Stimulated activated CD8-positive, alpha-beta memory T cell treated with anti-CD3 and anti-CD28 coated beads, Interleukin-7, amount 100 ng/mL, for 24 hours (primary cell): ENCODE measurements at places on chromosomes 3 and 15.
A peak's percentile ranks its signal among the peaks of the same experiment; 100 is the strongest.

GRCh38 chr3:51967384-51968169 lies at the start of gene PCBP4:
TSS of gene PCBP4 (minus strand) at chr3:51967454. CDS start at chr3:51961240, 6,214 bp downstream.
- no peak for DNase-seq

GRCh38 chr15:54640873-54641272 lies 555.9 kb downstream of the RSL24D1 start:
- DNase-seq = no peak

- DNase-seq = no peak
Measured at GRCh38 chr15:26841514-26841913, 25.3 kb upstream of the GABRA5 start.

DNA sequence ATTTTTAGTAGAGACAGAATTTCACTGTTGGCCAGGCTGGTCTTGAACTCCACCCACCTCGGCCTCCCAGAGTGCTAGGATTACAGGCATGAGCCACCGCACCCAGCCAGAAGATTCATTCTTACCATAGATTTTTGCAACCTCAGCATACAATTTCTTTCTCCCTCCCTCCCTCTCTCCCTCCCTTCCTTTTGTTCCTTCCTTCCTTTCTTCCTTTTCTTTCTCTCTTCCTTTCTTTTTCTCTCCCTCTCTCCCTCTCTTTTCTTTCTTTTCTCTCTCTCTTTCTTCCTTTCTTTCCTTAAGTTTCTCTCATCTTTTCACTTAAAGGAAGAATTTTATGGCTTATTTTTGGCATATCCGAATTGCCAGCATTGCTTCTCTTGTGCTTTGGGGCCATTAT lies 58.0 kb downstream of the PRKAR2A start:
- no peak for DNase-seq

DNA sequence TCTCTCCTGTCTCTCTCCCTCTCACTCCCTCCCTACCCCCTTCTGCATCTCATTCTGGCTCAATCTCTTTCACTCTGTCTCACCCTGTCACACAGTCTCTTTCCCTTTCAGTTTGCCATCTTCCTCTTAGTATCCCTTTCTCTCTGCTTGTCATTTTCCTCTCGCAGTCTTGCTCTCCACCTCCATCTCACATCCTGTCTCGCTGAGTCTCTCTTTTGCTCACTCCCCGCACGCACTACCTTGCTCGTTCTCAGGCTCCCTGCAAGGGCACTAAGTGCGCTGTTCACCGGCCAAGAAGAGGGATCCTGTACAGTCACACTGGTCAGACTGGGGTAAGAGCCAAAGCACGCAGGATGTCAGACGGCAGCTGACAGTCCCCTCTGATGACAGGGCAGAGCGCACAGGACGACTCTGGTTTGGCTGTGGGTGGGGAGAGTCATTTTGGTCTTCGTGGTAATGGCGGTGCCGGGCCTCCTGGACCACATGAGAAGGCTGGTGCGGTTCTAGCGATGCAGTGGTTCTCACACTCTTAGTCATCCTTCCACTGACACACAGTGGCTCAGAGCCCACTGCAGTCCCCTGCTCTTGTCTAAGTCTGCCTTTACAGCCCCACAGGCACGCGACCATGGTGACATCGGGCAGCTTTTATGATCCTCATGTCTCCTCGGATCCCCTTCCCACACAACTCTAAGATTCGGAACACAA lies 356.8 kb downstream of the FOXP1 start:
- DNase-seq = peak; percentile 75

GRCh38 chr15:23924686-23925085 lies 237.6 kb upstream of the NDN start:
- DNase-seq = no peak

GRCh38 chr15:49154359-49154758 lies 1.0 kb downstream of the COPS2 start:
- DNase-seq = no peak

DNA sequence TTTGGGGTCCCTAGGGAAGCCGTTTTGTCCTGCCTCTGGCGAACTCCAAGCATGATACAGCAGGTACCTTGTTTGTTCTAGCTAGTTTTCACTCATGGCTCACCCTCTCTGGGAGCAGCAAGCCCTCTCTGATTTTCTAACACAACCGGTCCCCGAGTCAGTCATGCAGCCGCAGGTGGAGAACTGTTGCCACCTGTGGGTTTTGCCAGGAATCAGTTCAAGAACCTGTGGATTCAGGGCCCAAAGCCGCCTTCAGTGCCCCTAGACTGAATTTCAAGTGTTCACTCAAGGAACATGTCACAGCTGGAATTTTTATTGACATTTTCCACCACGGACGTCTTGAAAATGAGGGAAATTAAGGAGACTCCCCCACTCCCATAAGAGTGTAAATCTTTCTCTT lies 13.3 kb upstream of the LRRK1 start:
- DNase-seq = no peak

DNA sequence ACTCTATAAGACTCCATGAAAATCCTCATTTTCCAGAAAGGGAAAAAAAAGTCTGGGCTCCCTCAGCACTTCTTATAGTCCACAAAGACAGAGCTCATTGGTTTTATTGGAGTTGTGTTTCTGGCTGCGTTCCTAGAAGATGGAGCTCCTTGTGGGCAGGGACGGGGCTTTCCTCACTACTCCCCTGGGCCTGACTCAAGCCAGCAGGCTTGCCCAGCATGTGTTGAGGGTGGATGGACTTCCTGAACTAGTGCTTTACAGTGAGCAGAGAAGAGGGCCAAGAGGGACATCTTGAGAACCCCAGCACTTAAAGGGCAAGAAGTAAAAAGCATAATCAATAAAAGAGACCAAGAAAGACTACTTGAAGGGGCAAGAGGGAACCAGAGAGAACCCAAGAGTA lies 43.2 kb upstream of the EPHB1 start:
- no peak for DNase-seq

GRCh38 chr3:169278092-169278491 lies 385.4 kb downstream of the MECOM start:
- DNase-seq = no peak

DNA sequence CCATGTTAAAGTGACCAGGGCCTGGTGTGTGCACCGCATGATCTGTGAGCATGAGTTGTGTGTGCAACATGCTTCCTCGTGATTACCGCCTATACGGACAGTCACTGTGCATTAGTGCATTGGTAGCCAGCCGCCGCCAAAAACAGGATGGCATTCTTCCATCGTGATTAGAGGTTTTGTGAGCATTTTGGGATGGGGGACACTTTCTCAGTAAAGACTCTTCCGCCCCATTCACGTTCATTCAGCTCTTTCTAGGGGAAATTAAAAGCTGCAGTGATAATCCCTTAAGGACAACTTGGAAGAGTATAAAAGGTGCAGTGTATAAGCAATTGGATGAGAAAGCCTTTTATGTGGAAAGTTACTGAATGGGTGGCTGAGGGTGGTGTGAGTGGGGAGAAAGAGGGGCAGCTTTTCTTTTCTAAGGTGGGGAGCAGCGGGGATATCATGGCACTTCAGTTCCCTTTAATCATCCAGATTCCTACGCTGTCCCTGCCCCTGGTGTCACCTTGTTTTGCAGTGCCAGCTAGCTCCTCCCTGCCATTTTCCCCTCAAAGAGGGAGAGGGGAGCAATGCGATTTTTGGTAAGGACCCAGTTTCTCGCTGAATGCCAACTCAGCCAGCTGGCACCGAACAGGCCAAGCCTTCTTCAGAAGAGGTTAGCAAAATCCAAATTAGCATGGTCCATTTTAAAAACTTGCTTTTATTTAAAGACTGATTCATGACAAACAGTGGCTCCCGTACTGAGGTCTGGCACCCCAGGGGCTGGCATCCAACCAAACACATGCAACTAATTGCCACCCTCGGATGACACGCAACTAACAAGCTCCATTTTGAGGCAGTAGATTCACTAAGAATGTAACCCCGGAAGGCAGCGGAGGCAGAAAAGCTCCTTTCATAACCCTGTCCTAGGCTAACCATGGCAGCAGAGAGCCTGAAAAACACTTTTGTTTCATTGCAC lies 447.8 kb downstream of the FHIT start:
- DNase-seq = no peak

DNA sequence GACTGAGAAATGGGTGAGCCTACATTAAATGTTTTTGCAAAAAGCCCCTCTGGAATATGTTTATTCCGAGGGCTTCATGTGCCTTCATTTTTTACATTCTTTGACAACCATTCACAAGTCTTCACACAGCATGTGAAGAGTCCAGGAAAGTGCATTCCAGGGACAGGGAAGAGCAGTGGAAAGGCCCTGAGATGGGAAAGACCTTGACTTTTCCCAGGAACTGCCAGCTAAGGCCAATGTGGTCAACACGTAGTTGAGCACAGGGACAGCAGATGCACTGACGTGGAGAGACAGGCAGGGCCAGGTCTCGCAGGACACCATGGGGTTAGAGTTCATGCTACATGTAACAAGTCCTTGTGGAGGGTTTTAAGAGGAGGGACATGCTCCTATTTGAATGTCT lies 21.7 kb downstream of the SSR3 start:
- DNase-seq = no peak

- no peak for DNase-seq
Measured at GRCh38 chr3:133505813-133506212, 67.7 kb upstream of the CDV3 start.

DNA sequence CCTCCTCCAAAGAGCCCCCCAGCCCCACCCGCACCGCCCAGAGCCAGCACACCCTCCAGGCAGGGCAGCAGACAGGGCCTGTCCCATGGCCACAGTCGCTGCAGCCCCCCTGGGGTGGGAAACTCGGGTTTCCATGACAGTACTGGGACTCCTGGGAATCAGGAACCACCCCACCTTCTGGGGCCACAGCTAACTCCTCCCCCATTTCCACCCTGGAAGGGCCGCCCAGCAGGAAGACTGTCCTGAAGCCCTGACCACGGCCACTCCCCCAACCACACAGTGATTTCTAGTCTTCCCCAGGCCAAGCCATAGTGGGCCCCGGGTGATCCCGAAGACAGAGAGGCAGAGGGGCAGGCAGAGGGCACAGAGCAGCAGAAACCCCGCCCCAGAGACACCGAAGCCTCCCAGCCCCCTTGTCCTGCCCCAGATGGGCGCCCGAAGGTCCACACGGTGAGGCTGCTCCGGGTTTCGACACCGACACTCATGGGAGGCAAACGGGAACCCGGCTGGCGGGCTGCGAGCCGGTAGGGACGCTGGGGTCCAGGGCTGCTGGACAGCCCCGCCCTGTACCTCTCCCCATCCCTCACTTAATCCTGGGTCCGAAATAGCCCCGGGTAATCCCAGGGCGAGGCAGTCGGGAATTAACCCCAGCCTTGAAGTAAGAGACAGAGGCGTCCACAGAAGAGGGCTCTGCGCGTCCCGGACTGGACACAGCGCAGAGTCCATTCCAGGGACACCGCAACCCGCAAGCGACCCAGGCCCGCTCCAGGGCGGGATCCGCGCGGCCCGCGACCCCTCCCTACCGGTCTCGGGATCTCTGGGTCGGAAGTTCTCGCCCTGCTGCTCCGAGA lies 138.4 kb downstream of the NUP210 start:
- DNase-seq = no peak

DNA sequence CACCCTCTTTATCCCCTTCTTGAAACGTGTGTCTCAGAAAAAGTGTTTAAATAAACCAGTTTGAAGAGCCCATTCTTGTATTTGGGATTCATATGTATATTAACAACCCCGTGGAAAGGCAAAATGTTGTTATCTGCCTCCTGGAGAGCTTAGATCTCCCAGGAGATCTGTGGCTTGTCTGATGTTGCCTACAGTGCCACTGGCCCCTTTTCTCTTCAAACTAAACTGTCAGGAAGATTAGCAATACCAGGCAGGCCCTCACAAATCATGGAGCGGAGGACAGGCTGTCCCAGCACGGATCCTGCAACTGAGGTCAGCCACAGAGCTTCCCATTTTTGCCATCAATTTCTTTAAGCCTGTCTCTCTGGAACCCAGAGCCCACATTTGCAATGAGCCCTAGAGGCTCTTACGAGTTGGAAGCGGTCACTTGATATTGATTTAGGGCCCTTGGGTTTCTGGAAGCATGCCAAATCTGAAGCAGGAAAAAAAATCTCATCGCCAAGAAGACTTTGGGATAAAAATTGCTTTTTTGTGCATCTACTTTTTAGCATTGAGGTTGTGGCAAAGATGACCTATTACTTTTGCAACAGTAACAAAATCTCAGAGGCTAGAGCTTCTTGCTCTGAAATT lies 234.1 kb downstream of the OPA1 start:
- no peak for DNase-seq

GRCh38 chr3:188071636-188072035 lies 82.3 kb upstream of the LPP start:
- DNase-seq = no peak

GRCh38 chr3:40938591-40938990 lies 260.7 kb upstream of the CTNNB1 start:
- DNase-seq = no peak

- DNase-seq = no peak
Measured at GRCh38 chr3:64368257-64369020, 143.2 kb upstream of the PRICKLE2 start.

DNA sequence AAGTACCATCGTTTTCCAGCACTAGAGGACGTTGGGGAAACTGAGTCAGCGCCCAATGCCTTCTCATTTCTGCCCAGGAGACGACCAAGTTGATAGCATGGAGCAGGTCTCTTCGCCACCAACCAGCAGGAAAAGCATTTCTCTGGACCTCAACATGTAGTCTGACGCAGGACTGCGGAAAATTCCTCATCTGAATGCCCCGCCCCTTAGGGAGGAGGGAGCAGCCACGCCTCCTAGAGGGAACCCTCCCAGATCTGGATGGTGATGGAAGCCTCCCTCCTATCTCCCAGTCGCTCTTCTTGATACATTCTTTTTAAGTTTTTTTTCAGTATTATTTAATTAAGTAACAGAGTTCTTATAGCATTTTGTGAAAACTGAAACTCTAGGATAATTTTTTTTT lies 17.4 kb upstream of the MINDY4B start:
- DNase-seq = no peak

DNA sequence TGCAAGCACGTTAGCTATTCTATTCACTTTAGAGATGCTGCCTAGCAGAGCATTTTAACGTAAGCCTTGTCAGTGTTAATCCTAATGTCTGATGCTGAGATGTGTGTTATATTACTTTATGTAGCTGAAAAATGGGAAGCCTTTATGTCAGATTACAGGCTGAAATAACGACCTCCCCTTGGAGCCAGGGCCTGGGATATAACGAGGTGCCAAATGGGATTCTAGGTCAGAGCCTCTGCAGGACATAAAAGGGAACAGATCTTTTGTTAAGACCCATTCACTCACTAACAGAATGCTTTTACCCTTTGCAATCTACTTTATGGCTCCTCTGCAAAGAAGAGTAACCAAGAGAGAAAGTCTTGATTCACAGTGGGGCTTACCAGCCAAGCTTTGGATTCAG lies 815.5 kb upstream of the CFAP20DC start:
- DNase-seq = no peak

- DNase-seq = no peak
Measured at GRCh38 chr3:188706599-188706998, 465.2 kb upstream of the TPRG1 start.

GRCh38 chr3:184485906-184486305 lies 75.7 kb upstream of the EPHB3 start:
- DNase-seq = no peak

GRCh38 chr3:45435961-45436360 lies 47.6 kb downstream of the LARS2 start:
- DNase-seq = no peak

DNA sequence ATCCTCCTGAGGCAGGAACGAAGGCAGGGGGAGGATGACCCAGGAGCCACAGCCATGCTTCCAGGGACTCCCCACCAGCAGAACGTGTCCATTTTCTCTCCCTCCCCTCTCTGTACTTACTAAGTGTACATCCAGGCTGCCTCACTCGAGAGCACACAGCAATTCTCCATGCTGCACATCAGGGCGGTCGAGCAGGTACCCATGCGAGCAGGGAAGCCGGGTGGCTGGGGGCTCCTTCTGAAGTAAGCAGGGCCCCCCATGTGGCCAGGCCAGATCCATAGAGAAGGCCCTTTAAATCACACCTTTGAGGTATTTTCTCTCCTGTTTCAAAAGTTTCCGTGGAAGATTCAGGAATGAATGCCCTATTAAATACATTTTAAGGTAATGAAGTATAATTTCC lies 41.2 kb upstream of the SLC6A11 start:
- DNase-seq = no peak
